ENCODE measurements at places on chromosomes 16 and 17.
A peak's percentile ranks its signal among the peaks of the same experiment; 100 is the strongest.

GRCh38 chr17:1645207-1646171, at the start of gene SCARF1:
Gene SCARF1, minus strand, starts transcription at chr17:1645732. Its CDS starts 35 bp downstream, at chr17:1645697.
- DNase-seq = peak; percentile 46

- no peak for DNase-seq
These were observed 387.5 kb upstream of the HSBP1 start for GRCh38 chr16:83420206-83420760.

DNA sequence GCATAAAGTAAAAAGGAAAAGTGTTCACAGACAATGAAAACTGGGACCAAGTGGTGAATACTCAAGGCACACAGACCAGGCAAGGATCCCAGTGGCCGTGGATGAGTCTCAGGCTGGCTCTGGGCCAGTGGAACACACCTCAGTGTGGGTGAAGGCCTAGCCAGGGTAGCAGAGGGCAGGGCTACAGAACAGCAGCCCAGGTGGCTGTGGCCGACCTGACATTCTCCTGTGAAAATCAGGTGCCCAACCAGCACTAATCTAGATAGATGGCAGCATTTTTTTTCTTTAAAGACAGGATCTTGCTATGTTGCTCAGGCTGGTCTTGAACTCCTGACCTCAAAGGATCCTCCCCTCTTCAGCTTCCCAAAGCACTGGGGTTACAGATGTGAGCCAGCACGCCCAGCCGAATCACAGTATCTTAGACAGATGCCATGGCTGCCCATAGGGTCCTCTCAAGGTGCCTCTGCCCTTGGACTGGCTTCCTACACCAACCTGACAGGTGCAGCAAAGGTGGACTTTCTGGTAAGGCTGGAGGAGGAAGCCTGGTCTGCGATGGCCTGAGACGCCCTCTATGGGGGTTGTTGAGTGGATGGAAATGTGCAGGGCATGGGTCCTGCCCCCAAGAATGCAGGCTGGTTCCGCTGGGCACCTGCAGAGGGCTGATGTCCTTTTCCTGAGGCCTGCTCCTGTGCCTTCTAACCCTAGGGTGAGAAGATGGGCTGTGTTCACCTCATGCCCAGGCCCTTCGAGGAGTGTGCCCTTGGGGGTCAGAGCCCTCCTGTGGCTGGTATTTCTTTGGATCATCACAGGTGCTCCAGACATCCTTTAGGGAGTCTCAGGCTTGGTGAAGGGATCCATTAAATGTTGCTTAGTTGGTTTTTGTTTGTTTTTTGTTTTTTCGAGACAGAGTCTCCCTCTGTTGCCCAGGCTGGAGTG, 3.8 kb upstream of the P4HB start:
- no peak for DNase-seq

- DNase-seq = no peak
These were observed 329.2 kb downstream of the C16orf95 start for GRCh38 chr16:86987746-86988670.

DNA sequence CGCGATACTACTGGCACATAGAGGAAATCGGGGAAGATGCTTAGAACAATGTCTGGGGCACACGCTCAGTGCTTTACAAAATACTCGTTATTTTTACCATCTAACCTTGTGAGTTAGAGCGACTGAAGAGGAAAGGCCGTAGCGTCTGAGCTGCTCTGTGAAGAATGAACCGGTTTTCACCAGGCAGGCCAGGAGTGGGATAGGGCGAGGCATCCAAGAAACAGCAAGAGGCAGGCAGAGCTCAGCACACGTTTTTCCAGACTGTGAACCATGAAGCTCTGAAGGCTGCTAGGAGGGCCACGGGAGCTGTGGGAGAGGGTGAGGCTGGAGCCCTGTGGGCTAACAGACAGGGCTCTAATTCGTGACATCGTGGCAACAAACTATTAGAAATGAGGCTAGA, 95.5 kb downstream of the MRM3 start:
- no peak for DNase-seq

- no peak for DNase-seq
These were observed 21.5 kb downstream of the DCAF7 start for GRCh38 chr17:63571632-63572310.

GRCh38 chr17:58488428-58488890, 251 bp upstream of the HSF5 start:
- no peak for DNase-seq
